ENCODE measurements at places on chromosomes 2 and 18.

- DNase-seq: no peak
These were observed 43.9 kb upstream of the CNOT11 start for GRCh38 chr2:101208830-101209229.

DNA sequence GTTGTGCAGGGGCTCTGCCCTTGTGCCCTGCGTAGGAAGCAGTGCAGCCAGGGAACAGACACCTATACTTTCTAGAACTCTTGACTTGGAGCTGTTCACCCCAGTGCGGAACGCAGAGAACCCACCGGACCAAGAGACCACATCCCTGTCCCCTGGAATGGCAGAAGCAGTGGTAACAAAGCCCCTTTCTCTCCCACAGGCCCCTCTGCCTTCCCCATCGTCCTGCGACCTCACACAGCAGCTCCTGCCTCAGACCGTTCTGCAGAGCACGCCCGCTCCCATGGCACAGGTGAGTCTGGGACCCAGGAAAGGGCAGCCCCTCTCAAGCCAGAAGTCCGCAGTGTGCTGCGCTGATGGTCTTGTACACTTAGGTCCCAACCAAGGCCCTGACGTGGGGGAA lies 24.6 kb upstream of the RPL31 start:
- no peak for DNase-seq

- DNase-seq: no peak
These were observed 71.2 kb downstream of the MBP start for GRCh38 chr18:77061281-77061945.

GRCh38 chr2:238636269-238637073 lies 209.7 kb downstream of the ASB1 start:
- no peak for DNase-seq

DNA sequence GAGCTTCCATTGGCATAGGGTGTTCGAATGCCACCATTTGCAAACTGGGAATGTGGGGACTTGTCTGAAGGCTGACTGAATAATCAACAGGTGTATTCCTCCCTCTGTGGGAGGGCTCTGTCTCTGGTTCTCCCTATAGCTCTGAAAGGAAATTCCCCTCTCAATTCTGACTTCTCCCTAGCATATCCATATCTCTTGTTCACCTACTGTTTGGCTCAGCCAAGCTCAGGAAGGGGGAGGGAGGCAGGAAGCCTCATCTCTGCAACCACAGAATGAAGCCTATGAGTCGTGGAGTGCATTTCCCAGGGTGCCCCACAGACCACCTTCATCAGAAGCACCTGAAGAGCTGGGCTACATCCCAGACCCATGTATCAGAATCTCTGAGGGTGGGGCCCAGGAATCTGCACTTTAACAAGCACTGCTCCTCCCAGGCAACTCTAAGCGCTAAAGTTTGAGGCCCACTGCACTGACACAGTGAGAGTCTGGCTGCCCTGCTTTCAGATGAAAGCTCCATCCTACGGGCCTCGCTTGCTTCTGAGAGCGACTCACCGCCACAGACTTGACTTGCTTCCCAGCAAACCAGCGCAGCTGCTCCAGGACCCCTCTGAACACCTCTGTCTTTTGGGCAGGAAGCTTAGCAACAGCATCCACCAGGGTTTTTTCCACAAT lies 32.0 kb downstream of the XDH start:
- DNase-seq: no peak

DNA sequence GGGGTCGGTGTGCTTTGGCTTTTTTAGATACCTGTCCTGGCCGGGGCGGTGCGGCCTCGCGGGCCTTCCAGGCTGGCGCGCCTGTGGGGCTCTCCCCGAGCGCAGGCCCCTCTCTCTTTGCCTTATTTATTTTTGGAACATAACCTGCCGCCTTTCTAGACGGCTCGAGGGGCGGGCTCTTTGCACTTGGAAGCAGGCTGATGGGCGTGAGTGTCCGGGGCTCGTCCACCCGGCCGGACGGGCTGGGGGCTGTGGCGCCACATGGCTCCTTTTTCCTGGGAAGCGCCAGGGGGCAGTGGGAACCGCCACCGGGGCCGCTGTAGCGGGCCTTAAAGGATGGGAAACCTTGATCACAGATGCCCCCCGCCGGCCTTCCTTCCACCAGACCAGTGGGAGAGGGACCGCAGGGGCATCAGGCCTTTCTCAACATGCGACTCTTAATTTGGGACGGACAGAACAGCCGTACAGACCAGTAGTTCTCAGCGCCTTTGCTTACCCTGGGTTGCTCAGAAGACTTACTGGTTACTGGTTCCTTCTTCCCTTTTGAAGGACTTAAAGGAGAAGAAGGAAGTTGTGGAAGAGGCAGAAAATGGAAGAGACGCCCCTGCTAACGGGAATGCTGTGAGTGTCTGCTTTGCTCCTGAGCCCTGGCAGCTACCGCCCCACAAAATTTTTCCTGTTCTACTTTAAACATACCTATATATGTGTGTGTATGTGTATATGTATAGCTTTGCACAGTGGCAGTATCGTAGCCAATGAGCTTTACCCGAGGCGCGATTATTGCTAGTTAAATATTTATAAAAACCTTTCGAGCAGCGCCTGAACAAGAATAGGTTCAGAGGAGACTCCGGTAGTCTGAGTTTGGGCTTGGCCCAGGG lies 2.7 kb downstream of the PTMA start:
- peak; percentile 53 for DNase-seq

- DNase-seq: peak; percentile 25
These were observed 61.8 kb upstream of the EFEMP1 start for GRCh38 chr2:55985406-55985805.

DNA sequence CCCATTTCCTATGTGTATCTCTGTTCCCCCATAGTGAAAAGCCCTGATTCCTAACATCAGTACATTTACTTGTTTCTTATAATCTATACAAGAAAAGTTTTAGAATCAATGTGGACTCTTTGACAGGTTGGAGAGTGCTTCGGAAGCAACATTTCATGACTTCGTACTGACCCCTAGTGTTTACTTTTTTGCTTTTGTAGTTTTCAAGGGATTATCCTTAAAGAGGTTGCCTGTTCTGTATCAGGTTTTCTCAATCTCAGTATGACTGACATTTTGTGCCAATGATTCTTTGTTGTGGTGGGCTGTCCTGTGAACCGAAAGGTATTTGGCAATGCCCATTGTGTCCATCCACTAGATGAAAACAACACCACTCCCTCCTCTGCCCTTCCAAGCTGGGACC lies 43.3 kb upstream of the SERPINB2 start:
- DNase-seq: peak; percentile 69

DNA sequence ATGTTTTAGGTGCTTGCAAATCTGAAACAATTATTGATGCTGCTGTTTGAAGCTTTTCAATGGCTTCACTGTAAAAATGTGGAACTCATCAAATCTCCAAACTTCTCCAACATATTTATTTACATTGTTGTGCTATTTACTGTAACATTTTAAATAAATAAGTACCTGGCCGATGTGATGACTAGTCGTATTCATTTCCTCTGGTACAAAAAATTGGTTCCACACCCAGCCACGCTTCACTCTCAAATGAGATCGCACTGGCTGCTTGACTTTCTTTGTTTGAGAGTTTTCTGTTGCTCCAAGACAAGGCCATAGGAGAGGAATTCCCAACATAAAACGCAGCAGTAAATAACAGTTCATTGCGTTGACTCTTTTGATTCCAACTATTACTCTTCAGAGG lies 32.0 kb downstream of the CDH19 start:
- no peak for DNase-seq

DNA sequence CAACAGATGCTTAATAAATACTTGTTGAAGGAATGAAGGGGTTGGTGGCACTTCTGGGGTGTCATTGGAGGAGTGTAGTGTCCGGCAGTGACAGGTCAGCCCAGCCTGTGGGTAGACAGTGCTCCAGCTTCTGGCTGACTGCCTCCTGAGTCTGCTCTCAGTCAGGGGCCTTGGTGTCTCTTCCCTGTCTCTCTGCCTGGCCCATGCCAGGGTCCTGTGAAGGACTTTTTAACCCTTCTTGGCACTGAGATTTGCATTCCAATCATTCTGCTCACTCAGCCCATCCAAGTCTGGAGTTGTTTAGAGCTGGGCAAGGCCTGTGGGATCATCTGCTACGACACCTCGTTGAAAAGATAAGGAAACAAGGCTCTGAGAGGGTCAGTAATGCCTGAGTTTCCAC lies 1.4 kb upstream of the KCNK3 start:
- no peak for DNase-seq

- no peak for DNase-seq
These were observed 12.4 kb downstream of the HS6ST1 start for GRCh38 chr2:128306081-128306930.

GRCh38 chr2:63539416-63540162 lies 48.7 kb downstream of the WDPCP start:
- no peak for DNase-seq

GRCh38 chr18:1308686-1309085 lies 404.0 kb downstream of the ADCYAP1 start:
- DNase-seq: peak; percentile 14

- DNase-seq: no peak
These were observed 111.6 kb upstream of the DNMT3A start for GRCh38 chr2:25453199-25453905.

- DNase-seq: no peak
These were observed 41.8 kb downstream of the UBXN4 start for GRCh38 chr2:135783439-135783838.

DNA sequence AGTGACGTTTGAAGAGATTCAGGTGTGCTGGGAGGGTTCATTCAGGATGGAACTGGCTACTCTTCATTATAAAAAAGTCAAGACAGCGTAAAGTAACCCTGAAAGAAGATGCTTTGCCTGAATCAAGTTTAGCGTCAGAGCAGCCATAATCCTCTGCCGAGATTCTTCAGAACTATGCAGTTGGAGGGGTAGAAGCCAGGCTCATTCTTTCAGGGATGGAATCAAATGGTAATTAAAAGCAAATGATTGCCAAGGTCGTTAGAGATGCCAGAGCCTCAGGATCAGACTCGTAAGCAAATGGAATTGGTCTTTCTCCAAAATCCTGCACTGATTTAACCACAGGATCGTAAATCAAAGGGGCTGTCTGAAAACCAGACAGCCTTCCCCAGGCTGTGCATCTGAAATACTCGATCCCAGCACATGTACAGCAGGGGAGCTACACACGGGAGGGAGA lies 21.9 kb downstream of the APCDD1 start:
- DNase-seq: no peak

- no peak for DNase-seq
These were observed 109.2 kb downstream of the HIBCH start for GRCh38 chr2:190210471-190210870.

DNA sequence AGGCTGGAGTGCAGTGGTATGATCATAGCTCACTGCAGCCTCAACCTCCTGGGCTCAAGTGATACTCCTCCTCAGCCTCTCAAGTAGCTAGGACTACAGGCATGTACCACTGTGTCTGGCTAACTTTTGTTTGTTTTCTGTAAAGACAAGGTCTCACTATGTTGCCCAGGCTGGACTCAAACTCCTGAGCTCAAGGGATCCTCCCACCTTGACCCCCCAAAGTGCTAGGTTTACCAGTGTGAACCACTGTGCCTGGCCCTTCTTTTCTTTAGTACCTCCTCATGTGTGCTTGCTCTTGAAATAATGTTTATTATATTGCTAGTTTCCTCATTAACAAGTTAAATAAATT lies 19.0 kb upstream of the COBLL1 start:
- DNase-seq: no peak

DNA sequence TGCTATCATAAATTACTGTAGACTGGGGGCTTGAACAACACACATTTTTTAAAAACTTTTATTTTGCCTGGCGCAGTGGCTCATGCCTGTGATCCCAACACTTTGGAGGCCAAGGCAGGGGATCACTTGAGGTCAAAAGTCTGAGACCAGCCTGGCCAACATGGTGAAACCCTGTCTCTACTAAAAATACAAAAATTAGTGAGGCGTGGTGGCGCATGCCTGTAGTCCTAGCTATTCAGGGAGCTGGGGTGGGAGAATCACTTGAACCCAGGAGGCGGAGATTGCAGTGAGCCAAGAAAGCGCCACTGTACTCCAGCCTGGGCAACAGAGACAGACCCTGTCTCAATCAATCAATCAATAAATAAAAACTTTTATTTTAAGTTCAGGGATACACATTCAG lies 9.1 kb downstream of the KCNK3 start:
- DNase-seq: no peak

GRCh38 chr2:172704072-172704936 lies 31.3 kb upstream of the RAPGEF4 start:
- peak; percentile 55 for DNase-seq

GRCh38 chr18:23703057-23703986 lies 14.1 kb downstream of the LAMA3 start:
- peak; percentile 80 for DNase-seq

DNA sequence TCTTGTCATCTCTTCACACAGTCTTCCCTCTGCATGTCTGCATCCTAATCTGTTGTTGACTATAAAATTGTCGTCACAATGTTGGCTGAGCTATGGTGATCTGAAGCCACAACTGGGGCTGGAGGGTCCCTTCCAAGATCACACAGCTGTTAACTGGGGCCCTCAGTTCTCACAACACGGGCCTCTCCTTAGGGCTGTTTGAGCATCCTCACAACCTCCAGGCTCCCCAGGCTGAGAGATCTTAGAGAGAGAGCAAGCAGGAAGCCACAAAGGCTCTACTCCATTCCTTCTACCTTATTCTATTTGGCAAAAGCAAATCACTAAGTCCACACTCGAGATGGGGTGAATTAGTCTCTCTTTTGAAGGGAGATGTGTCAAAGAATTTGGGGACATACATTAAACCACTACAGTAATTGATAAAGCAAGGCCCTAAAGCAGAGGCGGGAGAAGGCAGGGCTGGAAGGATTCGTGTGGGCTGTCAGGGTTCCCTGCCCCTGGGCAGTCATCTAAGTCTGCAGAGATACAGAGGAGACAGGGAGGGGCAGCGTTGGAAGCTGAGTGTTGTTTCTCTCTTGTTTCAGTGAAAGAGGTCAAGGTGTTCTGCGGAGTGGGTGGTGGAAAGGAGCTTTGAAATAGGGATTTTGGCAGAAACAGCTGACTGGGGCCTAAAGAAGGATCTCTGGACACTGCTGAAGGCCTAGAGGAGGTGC lies 15.9 kb downstream of the MYO7B start:
- DNase-seq: no peak

- peak; percentile 82 for DNase-seq
These were observed 145.6 kb downstream of the TGIF1 start for GRCh38 chr18:3595369-3596273.

DNA sequence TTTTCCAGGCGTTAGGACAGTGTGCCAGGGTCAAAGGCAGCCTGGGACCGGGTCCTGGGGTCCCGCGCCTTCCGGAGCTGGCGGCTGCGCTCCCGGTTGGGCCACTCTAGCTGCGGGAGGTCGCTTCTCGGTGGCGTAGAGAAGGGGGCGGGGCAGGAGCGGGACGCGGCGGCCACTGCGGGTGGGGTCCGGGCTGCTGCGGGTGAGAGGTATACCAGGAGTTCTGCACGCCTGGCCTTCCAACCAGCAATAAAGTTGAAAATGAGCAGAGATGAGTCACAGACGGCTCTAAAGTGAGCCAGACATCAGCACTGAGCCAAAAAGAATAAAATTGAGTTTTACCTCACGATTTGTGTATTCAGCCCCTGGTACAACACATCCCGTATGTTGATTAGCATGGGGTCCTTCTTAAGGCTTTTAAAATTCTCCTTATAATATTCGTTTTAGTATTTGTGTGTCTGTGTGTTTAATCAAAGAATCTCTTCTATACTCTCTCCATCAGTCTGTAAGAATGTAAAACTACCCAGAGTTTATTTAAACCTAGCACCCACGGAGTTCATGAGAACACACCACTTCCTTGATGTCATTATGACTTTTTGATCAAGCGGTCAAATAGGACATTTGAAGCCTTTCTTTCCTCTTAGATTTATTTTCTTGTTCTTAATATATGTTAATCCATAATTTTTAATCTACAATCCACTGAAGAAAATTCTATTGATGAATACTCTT lies at the start of gene C1GALT1C1L:
Gene C1GALT1C1L, minus strand, starts transcription at position 108 of the 729 bp plus-strand sequence. Its CDS starts 107 bp downstream, at position 1.
- DNase-seq: peak; percentile 61

- no peak for DNase-seq
These were observed 104.3 kb downstream of the PRKCE start for GRCh38 chr2:45755585-45756335.

- DNase-seq: peak; percentile 16
These were observed 58.1 kb upstream of the SDC1 start for GRCh38 chr2:20282916-20283592.

Measured in hematopoietic multipotent progenitor cell treated with erythropoietin and hydrocortisone succinate and interleukin-3 and kit ligand, for 4 days (in vitro differentiated cells).